ENCODE measurements at places on chromosomes 13 and 19.

DNA sequence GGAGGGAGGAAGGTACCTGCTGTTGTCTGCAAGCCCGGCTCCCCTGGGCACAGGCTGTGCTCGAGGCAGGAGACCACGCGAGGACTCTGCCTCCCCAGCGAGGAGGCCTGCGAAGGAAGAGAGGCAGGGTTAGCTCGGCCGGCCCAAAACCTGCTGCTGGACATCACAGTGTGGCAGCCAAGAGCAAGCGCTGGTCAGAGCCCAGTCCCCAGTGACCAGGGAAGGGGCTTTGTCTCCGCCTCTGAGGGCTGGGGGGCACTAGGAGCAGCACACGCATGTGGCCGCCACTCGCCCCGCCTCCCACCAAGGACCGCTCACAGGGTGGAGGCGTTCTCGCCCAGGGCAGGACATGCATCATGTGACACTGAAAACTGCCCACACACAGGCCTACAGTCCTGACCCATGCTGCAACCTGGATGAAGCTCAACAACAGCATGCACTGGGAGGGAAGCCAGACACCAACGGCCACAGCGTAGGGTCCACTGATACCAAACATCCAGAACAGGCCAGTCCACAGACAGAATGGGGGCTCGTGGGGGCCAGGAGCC lies 8.5 kb downstream of the MIER2 start:
- DNase-seq = no peak

DNA sequence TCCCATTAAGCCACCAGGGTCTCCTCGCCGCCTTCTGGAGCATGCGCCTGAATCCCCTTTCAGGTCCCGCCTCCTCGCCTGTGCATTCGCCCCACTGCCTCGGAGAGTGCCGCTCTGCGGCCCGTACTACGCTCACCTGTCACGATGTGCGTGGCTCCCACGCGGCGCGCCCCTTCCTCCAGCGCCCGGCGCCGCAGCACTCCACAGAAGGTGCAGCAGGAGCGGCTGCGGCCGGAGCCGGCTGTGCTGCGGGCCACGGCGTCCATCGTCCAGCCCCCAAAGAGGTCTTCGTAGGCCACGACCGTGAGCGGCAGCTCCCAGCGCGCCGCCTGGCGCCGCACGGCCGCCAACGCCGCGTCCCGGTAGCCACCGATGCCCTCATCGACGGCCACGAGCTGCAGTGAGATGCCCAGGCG lies 4.3 kb downstream of the CTU1 start:
- no peak for DNase-seq

- no peak for DNase-seq
Measured at GRCh38 chr19:5115351-5115750, 146.4 kb downstream of the KDM4B start.

- DNase-seq = no peak
Measured at GRCh38 chr13:75544681-75545330, 4.8 kb upstream of the UCHL3 start.

DNA sequence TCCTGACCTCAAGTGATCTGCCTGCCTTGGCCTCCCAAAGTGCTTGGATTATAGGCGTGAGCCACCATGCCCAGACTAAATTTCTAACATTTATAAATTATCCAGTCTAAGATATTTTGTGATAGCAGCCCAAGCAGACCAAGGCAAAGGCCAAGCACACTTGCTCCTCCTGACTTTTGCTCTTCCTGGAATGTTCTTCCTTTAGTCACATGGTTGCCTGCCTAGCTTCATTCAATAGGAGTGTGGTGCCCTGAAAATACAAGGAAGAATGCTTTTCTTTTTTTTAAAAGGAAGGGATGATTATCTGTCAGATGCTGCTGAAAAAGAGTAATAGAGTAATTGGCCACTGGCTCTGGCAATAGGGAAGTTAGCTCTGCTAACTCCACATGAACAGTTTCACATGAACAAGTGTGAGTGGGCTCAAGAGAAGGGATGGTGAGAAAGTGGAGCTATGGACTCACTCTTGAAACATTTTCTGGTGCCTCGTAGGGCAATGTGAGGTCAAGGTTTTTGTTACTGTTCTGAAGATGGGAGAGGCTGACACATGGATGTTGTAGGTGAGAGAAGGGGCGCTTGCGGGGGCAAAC lies 47.1 kb downstream of the USPL1 start:
- DNase-seq = no peak

DNA sequence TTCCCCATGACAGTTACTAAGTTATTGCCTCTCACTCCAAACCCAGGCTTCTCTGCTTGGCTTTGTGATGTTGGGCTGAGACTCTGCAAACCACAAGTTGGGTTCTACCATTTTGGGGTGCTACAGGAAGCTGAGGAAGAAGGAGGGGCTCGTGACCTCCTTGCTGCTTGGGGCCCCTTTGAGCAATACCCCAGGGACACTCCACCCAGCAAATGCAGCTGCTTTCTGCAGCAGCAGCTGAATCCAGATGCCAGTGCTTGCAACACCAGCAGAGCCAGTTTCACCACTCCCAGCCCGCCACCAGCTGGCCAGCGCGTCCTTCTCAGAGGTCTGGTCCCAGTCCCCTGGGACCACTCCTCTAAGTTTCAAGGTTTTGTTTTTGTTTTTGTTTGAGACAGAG lies 22.0 kb upstream of the UBAC2 start:
- DNase-seq = no peak

DNA sequence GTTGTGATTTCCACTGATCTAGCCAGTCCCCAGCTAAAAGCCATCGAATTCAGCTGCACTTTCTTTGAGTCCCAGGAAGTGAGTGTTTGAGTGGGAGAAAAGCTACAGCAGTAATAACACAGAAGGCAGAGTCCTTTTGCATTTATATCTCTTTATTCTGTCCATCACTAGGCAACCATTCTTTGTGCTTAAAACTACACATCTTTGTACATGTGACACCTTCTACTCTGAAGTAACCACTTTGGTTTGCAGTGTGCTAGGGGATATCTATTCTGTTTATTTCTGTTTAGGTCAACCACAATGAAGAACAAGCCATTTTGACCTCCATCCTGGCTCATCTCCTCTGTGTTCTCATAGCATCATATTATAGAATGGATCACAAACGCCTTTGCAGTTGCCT lies 226.0 kb upstream of the SERP2 start:
- DNase-seq = no peak

DNA sequence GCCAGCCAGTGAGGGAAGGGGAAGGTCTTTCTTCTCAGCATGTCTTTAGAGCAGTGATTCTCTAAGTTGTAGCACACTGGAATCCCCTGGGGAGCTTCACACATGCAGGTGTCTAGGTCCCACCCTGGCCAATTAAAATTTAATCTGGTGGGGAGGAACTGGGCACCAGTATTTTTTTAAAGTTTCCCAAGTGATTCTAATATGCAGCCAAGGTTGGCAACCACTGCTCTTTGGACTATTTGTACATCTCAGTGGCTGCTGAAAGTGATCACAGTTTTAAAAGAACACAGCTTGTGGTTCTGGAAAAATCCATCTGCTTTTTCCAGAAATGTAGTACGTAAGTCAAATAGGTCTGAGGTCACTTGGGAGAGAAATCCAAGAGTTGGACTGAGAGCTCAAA lies 10.7 kb upstream of the KATNAL1 start:
- DNase-seq = no peak

DNA sequence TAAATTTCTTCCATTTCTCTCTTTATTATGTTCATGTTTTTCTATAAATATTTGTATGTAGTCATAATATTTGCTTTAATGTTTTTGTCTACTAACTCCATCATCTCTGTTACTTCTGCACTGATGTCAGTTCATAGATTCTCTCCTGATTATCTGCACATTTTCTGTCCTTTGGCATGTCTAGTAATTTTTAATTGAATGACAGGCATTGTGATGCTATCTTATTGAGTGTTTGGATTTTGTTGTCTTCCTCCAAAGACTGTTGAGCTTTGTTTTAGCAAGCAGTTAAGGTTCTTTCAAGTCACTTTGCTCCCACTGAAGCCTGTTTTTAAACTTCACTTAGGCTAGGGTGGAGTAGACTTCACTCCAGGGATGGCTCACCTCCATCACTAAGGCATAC lies 276.8 kb downstream of the DLEU7 start:
- no peak for DNase-seq

DNA sequence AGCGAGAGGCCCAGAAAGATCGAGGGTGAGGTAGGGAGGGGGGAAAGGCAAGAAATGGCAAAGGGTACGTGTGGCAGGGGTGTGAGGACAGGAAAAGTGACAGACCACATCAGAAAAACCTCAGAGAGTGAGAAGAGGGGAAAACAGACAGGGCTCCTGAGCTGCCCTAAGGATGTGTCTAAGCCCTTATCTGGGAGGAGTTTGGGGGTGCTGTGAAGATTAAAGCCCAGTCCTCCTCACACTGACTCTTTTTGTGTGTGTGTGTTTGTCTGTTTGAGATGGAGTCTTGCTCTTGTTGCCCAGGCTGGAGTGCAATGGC lies 703 bp upstream of the PTH2 start:
- DNase-seq = no peak

GRCh38 chr13:34161931-34162543 lies 344.1 kb downstream of the RFC3 start:
- no peak for DNase-seq

DNA sequence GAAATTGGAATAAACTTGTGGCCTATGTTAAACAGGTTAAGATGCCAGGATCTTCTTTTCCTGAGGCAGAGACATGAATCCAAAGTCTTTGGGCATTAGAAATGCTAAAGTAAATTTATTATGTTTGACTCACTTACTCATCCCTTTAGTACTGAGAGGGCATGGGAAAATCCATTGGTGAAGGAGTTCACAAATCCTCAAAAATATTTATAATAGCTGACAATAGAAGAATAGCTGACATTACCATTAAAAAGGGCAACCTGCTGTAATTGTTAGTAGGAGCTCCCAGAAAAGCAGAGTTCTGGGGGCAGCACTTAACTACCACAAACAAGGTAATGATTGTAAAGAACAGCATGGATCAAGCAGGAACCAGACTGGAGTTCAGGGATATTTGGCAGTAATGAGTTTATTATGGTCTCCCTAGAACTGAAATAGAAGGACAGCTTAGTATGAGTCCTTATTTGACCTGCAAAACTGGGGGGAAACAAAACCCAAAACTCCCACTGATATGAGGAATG lies 285.8 kb upstream of the KLHL1 start:
- no peak for DNase-seq

- DNase-seq = no peak
Measured at GRCh38 chr13:23856008-23856750, 33.0 kb downstream of the MIPEP start.

GRCh38 chr13:21330126-21330861 lies 128.8 kb downstream of the ZDHHC20 start:
- DNase-seq = no peak

GRCh38 chr13:99968521-99969452 lies 2.8 kb downstream of the ZIC5 start:
- peak; percentile 67 for DNase-seq

DNA sequence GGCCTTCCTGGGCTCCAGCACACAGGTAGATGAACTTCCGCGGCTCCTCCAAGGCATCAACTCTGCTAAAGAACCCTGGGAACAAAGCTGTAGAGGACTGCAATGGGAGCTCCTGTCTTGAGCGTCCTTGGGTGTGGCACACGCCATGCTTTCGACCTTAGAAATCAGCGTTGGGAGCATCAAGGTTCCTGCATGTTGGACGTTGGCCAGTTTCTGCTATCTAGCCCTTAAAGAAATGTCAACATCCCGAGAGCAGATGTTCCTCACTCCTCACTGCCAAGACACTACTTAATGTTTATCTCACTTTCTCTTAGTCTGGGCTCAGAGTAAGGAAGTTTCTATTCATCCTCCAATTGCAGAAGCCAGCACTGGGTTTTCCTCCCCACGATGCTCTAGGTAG lies 70.6 kb upstream of the MEDAG start:
- DNase-seq = no peak

GRCh38 chr13:53068585-53069520 lies 40.2 kb downstream of the OLFM4 start:
- no peak for DNase-seq

- DNase-seq = no peak
Measured at GRCh38 chr13:112730157-112730671, 40.4 kb downstream of the ATP11A start.

- no peak for DNase-seq
Measured at GRCh38 chr13:49226613-49227012, 6.5 kb downstream of the MLNR start.

DNA sequence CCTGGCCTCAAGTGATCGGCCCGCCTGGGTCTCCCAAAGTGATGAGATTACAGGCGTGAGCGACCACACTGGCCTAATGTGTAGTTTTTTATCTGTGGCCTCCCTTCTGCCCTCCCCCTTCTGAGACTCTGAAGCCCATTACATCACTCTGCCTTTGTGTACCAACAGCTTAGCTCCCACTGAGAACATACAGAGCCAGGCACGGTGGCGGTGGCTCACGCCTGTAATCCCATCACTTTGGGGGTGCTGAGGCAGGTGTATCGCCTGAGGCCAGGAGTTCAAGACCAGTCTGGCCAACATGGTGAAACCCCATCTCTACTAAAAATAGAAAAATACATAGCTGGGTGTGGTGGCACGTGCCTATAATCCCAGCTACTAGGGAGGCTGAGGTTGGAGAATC lies 12.6 kb downstream of the NCR1 start:
- DNase-seq = no peak

DNA sequence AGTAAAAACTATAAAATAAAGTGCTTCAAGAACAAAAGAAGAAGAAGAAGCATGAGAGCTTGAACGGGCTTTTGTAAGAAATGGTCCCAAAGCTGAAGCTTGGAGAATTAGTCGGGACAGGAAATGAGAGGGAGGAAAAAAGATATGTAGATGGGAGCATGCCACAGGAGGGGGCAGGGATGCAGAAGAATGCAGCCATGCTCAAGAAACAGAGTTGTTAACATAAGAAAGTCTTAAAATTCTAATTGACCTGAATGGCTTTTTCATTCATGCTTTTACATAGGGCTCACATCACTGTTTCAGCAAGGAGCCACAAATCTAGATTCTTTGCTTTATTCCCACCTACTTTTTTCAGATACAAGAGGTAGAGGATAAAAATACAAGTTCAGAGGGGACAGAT lies 27.7 kb upstream of the NBEA start:
- no peak for DNase-seq

DNA sequence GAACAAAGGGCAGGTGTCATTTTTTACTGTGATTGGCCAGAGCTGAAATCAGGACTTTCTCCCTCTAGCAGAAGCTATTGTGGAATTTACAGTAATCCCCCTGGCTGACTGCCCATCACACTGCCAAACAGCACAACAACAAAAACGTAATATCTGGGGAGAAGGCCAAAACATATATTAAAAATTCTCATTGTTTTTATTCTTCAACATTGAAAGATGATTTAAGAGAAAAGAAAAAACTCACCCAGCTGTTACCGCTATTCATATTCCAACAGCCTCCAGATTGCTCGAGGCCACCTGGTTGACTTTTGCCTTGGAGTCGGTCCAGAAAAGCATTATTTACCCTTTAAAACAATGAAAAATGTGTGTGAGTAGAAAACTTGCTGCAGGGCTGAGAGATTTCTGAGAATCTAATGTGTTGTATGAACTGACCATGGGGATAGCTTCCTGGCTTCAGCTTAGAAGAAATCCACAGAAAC lies 97.2 kb downstream of the EPSTI1 start:
- DNase-seq = no peak

All from nephron progenitor cell (in vitro differentiated cells).